Stomach (tissue), 19 donors: ENCODE measurements at places on chromosomes 2 and 18. TPM values are rescaled to one million over a fixed set of nuclear protein-coding genes. Genes with fewer than 3 reads are reported as not detected.

DNA sequence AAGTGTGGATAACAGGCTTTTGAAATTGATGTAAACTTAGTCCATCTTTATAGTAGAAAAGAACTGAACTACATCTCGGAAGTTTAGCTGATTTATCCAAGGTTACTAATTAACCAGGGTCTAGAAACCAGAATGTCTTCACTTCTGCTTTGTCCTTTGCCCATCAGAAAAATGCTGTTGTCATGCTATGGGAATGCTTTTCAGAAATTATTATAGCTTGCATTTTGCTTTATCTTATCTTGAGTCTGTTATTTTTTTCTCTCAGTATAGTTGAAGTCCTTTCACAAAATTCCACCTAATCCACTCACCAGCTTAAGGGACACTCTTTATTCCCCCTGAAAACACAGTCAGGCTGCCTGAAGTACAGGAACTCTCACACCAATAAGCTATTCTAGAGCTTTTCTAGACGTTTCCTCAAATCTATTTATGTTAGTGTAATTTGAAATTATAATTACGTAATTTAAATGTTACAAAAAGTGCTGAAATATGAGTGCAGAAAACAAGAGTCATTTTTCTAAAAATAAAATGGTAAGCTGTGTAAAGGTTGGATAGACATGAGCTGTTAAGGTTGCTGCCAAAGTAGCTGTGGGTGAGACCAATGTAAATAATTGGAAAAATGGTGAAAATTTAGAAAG is 456.3 kb downstream of the TGIF1 start:
- H3K27me3 ChIP-seq = no peaks in the 10 kb centered on the region
- no peaks in the 10 kb centered on the region for H3K4me1 ChIP-seq
- no peak overlapping the region for H3K27ac ChIP-seq
- H3K4me3 ChIP-seq = no peak overlapping the region
- no peak for DNase-seq
- H3K36me3 ChIP-seq = no peaks in the 10 kb centered on the region

DNA sequence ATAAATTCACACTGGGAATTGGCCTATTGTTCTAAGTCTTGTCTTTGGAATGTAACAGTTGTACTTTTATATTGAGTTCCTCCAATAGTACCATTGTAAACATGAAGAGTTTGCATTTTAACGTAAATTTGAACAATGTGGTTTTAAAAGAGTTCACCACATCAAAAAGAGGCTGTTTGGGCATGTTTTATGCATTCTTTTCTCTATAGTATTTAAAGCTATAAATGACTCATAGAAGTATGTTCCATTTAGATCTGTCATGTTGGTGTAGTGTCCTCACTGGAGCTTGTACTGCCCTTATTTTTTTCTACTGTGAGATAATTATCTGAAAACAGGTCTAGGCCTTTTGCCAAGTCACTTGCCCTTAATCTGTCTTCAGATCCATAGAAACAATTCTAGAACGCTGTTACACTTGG is 141.9 kb downstream of the RHBDD1 start:
- H3K27me3 ChIP-seq = no peaks in the 10 kb centered on the region
- no peak overlapping the region for H3K4me3 ChIP-seq
- no peaks in the 10 kb centered on the region for H3K36me3 ChIP-seq
- H3K27ac ChIP-seq = no peak overlapping the region
- DNase-seq = no peak
- H3K4me1 ChIP-seq = no peaks in the 10 kb centered on the region

GRCh38 chr2:59560769-59561168 is 992.7 kb downstream of the BCL11A start:
- no peak overlapping the region for H3K4me3 ChIP-seq
- no peaks in the 10 kb centered on the region for H3K36me3 ChIP-seq
- H3K27ac ChIP-seq = no peak overlapping the region
- no peaks in the 10 kb centered on the region for H3K4me1 ChIP-seq

DNA sequence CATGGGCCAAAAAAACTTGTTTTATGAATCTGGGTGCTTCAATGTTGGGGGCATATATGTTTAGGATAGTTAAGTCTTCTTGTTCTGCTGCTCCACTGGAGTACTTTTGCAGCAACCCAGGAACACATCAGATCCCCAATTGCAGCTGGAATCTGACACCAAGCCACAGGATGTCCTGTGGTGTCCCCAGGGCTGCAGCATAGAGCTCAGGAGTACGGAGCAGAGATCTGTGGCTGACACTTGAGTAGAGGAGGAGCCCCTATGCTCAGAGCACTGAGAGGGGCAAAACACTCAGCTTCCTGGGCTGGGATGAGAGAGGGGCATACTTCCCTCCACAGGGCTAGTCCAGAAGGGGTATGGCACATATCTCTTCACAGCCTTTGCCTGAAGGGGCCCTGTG is 138.9 kb upstream of the ERBB4 start:
- H3K4me1 ChIP-seq = no peaks in the 10 kb centered on the region
- no peaks in the 10 kb centered on the region for H3K36me3 ChIP-seq
- no peaks in the 10 kb centered on the region for H3K27me3 ChIP-seq
- H3K4me3 ChIP-seq = no peak overlapping the region
- DNase-seq = no peak
- H3K27ac ChIP-seq = no peak overlapping the region

GRCh38 chr2:199851883-199852282 is 891 bp upstream of the FTCDNL1 start:
- H3K4me1 ChIP-seq = peaks cover 5% of the 10 kb centered on the region
- H3K27ac ChIP-seq = no peak overlapping the region
- no peak for DNase-seq
- no peak overlapping the region for H3K4me3 ChIP-seq
- no peaks in the 10 kb centered on the region for H3K36me3 ChIP-seq

DNA sequence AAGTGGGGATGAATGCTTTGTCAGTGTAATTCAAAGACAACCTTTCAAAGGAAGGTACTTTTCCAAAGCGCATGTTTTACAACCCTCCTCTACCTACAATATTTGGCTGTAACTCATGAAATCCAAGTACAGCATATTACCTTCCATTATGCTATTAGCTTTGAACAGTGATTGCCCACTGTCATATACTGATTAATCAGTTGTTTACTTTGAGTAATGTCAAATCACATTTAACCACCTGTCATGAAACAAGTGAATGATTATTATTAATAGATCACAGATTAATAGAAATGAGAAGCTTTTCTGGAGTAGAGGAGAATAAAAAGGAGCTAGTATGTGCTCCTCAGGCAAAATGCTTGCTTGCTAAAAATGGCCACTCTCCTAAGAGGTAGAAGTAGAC is 150.5 kb upstream of the SMAD7 start:
- no peak for DNase-seq
- no peak overlapping the region for H3K27ac ChIP-seq
- H3K27me3 ChIP-seq = no peaks in the 10 kb centered on the region
- no peak overlapping the region for H3K4me3 ChIP-seq
- H3K36me3 ChIP-seq = no peaks in the 10 kb centered on the region
- no peaks in the 10 kb centered on the region for H3K4me1 ChIP-seq

DNA sequence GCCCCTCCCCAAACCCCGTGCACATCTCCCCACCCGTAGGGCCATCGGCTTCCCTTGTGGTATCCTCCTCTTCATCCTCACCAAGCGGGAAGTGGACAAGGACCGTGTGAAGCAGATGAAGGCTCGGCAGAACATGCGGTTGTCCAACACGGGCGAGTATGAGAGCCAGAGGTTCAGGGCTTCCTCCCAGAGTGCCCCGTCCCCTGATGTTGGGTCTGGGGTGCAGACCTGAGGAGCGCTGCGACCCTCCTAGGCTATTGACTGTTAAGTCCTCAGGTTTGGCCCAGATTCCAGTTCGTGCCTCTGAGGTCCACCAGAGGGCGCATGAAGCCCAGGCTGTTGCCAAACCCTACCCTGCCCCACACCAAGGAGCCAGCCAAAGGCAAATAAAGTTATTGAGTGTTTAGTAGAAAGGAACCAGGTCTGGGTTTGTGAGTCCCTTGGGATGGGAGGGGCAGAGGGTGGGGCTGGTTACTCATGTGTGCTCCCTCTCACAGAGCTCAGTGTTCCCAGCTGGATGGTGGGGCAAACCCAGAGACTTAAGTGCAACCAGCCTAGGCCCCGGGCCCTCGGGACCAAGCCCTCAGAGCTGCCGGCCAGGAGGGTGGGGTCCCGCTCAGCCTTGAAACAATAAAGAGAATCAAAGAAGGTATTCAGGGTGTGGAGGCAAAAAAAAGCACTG is 2.4 kb downstream of the PNKD start:
- H3K4me1 ChIP-seq = peaks cover 31% of the 10 kb centered on the region
- H3K36me3 ChIP-seq = peaks cover 42% of the 10 kb centered on the region
- no peak overlapping the region for H3K4me3 ChIP-seq
- no peaks in the 10 kb centered on the region for H3K27me3 ChIP-seq

The TRIM43 gene
- total RNA-seq = not detected
